Esophagus squamous epithelium (tissue), 5 donors: ENCODE measurements at places on chromosomes 1 and 21.

- H3K27me3 ChIP-seq, result no peaks in the 10 kb centered on the region
- H3K4me3 ChIP-seq, result no peak overlapping the region
- no peak for DNase-seq
Measured at GRCh38 chr1:30036229-30036547, 687.2 kb downstream of the MATN1 start.

DNA sequence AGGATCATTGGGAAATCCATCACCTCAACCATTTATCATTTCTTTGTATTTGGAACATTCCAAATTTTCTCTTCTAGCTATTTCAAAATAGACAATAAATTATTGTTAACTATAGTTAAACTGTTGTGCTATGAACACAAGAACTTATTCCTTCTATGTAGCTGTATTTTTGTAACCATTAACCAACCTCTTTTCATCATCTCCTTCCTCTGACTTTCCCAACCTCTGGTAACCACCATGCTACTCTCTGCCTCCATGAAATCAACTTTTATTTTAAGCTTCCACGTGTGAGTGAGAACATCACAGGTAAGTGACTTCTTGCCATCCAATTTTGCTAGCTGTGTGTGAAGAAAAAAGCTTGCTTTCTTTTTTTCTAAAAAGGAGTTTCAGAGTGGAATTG, 418 bp downstream of the IFI44L start:
- peak overlapping the region; percentile 69 for H3K27ac ChIP-seq
- no peaks in the 10 kb centered on the region for H3K27me3 ChIP-seq
- no peaks in the 10 kb centered on the region for H3K36me3 ChIP-seq
- peak overlapping the region; percentile 53 for H3K4me3 ChIP-seq

GRCh38 chr1:244412176-244412575, 39.5 kb downstream of the ADSS2 start:
- H3K27ac ChIP-seq, result no peak overlapping the region
- H3K4me3 ChIP-seq, result no peak overlapping the region
- DNase-seq, result no peak
- no peaks in the 10 kb centered on the region for H3K27me3 ChIP-seq

DNA sequence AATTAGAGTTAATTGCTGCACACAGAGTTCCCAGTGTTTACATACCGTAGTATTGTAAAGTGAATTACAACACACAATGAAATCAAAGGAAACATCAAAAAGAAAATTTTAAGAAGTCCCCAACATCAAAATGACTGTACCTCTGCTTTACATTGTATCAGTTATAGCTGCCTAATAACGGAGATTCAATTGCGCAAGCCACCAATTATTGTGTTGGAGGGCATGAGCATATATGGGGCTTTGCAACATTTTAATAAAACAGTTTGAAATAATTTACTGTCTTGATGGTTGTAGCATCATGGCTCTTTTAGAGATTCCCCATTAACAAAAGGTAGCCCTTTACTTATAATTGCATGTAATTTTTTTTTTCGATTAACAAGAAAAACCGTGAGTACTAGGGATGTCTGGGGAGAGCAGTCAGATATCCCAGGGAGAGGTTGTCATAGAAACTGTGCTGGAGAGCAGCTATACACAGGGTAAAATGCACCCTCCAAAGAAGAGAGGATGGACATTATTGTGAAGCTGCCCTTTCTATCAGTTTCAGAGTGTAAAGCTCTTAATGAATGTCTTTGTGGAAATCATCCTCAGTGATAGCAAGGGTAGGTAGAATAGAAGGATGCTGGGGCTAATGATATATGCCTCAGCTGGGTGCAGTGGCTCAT, 55.9 kb upstream of the BTG3 start:
- no peak overlapping the region for H3K4me3 ChIP-seq
- H3K27ac ChIP-seq, result no peak overlapping the region
- H3K27me3 ChIP-seq, result no peaks in the 10 kb centered on the region
- no peaks in the 10 kb centered on the region for H3K4me1 ChIP-seq
- no peak for DNase-seq

- peak overlapping the region; percentile 99 for H3K4me3 ChIP-seq
- peak overlapping the region; percentile 96 for H3K27ac ChIP-seq
- no peaks in the 10 kb centered on the region for H3K36me3 ChIP-seq
- peaks cover 3% of the 10 kb centered on the region for H3K4me1 ChIP-seq
- no peaks in the 10 kb centered on the region for H3K27me3 ChIP-seq
- no peak for DNase-seq
Measured at GRCh38 chr1:96723377-96723776, 1.8 kb downstream of the PTBP2 start.

DNA sequence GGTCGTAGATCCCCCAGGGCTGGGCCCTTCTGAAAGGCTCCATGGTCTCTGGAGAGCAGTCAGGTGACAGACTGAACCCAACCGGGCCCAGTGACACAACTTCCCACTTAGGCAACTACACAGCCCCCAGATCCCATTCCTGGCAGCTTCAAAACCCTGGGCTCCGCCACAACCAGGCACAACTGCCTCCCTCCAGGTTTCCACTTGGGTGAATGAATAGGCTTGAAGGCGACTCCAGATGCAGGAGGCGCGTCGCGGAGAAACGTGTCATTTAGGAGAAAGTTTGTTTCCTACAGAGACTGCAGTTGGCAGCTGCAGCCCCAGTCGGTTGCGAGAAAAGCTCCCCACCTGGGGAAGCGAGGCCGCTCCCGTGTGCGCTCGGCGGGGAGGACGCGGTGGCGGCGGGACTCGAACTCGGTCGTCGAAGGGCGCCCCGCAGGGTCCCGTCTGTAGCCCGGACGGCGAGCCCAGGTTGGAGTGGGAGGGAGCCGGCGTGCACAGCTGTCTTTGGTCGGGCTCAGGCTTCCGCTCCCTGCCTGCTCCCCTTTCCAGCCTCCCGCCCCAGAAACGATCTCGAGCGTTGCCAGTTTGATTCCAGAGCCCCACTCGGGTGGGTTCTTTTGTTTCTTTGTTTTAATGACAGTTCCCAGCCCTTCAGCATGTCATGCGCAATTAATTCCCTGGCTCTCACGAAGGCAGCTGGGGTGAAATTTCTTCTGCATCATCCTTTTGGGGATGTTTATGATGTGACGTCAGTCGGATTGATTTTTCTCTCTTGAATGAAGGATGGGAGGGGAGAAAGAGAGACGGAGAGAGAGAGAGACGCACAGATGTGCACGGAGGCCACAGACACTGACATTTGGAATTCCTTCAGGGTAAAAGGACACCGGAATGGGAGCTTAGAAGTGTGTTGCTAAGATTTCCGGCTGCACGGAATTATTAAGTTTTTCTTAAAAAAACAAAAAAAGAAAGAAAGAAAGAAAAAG, 862 bp upstream of the SGIP1 start:
- H3K4me1 ChIP-seq, result peaks cover 18% of the 10 kb centered on the region
- no peaks in the 10 kb centered on the region for H3K36me3 ChIP-seq
- DNase-seq, result no peak
- H3K27me3 ChIP-seq, result no peaks in the 10 kb centered on the region
- H3K27ac ChIP-seq, result peak overlapping the region; percentile 25

GRCh38 chr1:109713636-109714035, 1.6 kb downstream of the GSTM5 start:
- no peaks in the 10 kb centered on the region for H3K27me3 ChIP-seq
- no peaks in the 10 kb centered on the region for H3K36me3 ChIP-seq
- H3K4me1 ChIP-seq, result peaks cover 21% of the 10 kb centered on the region
- H3K4me3 ChIP-seq, result no peak overlapping the region
- DNase-seq, result no peak

GRCh38 chr21:18244671-18245463, at the start of gene CHODL:
CHODL (plus strand) TSS chr21:18244833; CDS start chr21:18245224, 391 bp downstream.
- no peak for DNase-seq
- H3K4me1 ChIP-seq, result peaks cover 17% of the 10 kb centered on the region
- no peaks in the 10 kb centered on the region for H3K36me3 ChIP-seq
- H3K27ac ChIP-seq, result no peak within 1 kb of the TSS

DNA sequence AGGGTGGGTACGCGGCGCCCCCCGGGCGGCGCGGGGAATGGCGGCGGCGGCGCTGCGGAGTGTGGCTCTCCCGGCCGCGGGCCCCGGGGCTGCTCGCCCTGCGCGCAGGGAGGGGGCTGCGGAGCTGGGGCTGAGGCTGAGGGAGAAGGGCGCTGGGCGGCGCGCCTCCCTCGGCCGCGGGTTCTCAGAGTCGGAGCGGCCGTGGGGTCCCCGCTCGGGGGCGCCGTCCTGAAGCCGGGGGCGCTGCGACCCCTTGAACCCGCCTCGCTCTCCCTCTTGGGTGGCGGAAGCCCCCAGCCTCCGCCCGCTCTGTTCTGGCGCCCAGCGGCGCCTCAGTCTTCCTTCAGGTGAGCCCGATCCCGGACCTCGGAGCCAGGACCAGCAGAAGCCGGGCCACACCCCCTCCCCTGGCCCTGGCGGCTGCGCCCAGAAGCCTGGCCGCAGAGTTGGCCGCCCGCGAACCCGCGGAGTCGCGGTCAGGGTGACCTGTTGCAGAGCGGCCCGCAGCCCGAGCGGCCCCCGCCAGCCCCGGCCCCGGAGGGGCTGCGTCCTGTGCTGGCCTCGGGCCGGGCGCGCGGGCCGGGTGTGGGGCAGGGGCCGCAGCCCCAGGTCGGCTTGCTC, 532 bp downstream of the RALGPS2 start:
- H3K27ac ChIP-seq, result peak overlapping the region; percentile 85
- H3K27me3 ChIP-seq, result no peaks in the 10 kb centered on the region
- no peaks in the 10 kb centered on the region for H3K36me3 ChIP-seq
- H3K4me1 ChIP-seq, result peaks cover 9% of the 10 kb centered on the region

DNA sequence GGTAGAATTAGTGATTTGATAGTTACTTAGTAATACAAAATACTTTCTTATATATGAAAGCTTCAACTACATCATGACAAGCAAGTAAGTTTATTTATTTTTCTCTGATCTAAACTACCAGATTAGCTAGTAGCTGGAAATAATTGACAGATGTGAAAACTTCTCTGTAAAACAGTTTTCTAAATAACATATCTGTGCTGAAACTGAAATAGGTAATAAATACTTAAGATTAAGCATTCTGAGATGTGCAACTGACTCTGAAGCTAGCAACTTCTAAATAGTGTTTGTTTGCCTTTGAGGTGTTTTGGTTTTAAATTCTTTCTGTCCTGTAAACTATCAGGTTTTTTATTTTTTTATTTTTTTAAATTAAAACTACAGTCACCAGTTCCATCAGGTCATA, 18.5 kb upstream of the LHX8 start:
- no peaks in the 10 kb centered on the region for H3K36me3 ChIP-seq
- H3K4me3 ChIP-seq, result no peak overlapping the region
- H3K27me3 ChIP-seq, result no peaks in the 10 kb centered on the region
- no peak for DNase-seq
- no peak overlapping the region for H3K27ac ChIP-seq

DNA sequence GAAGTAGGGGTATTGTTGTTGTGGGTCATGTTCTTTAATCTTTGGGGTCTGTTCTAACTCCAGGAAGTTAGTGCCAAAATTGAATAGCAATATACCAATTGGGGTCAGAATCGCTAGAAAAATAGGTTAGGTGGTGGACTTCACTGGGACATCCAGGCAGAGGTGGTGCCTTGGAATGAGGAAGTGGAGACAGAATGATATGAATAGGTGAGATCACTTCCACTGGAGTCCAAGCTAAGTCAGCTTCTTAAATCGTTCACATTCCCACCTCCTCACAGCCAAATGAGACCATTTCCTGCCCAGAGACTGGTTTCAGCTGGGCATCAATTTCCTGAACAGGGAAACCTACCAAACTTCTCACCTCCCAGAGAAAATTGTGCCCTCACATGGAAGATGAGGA, 137.8 kb upstream of the RAB4A start:
- H3K36me3 ChIP-seq, result no peaks in the 10 kb centered on the region
- no peak for DNase-seq

DNA sequence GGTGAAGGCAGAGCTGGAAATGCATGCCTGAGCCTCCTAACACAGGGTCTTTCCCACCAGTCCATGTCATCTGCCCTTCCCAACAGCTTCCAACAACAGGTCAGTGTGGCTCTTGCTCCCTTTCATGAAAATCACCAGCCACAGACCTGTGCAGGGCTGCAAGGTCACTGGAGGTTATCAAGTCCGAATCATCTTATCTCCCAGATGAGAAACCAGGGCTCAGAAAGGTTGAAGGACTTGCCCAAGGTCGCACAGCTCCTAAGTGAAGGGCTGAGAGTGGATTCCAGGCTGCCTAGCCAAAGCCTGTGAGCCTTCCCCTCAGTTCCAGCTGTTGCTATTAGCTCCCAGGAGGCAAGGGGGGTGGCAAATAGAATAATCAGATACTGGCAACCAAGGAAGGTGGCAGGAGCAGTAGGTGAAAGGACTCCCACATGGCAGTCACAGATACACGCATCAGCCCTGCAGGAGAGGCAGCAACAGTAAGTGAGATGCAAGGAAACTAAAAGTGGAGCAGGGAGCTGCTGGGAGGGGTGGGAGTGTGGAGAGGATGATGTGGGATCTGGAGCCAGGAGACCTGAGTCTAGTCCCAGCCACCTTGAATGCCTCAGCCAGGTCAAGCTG, 74.2 kb downstream of the SSBP3 start:
- peaks cover 6% of the 10 kb centered on the region for H3K36me3 ChIP-seq
- no peaks in the 10 kb centered on the region for H3K27me3 ChIP-seq
- peaks cover 92% of the 10 kb centered on the region for H3K4me1 ChIP-seq
- no peak overlapping the region for H3K4me3 ChIP-seq

DNA sequence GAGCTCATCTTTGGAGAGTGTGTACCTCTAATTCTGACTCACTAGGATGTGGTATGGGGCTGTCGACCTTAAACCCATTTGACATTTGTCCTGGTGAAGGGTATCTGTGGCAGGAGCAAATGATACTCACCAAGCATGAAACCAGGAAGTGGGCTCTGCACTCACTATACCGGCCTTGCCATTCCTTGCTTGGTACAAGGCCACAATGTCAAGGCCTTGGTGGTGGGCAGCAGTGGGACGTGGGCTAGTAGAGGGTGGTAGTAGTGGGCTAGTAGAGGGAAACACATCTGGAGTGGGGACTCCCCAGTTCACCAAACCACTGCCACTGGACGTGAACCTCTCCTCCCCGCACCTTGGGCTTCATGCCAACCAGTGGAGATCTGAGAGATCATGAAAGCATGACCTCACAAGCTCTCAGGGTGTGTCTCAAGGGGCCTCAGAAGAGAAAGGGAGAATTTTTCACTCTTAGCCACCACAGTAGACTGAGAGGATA, 11.5 kb downstream of the TNFSF4 start:
- no peak overlapping the region for H3K27ac ChIP-seq
- no peaks in the 10 kb centered on the region for H3K27me3 ChIP-seq
- H3K4me3 ChIP-seq, result no peak overlapping the region
- no peak for DNase-seq
- H3K36me3 ChIP-seq, result no peaks in the 10 kb centered on the region

GRCh38 chr1:174393885-174394284, 53.9 kb upstream of the GPR52 start:
- no peak for DNase-seq
- H3K27ac ChIP-seq, result no peak overlapping the region
- H3K36me3 ChIP-seq, result peaks cover 23% of the 10 kb centered on the region
- no peaks in the 10 kb centered on the region for H3K4me1 ChIP-seq
- no peaks in the 10 kb centered on the region for H3K27me3 ChIP-seq

- H3K27me3 ChIP-seq, result peaks cover 18% of the 10 kb centered on the region
- H3K4me1 ChIP-seq, result no peaks in the 10 kb centered on the region
- no peak for DNase-seq
- no peak overlapping the region for H3K4me3 ChIP-seq
- H3K36me3 ChIP-seq, result no peaks in the 10 kb centered on the region
Measured at GRCh38 chr1:209989525-209989924, 51.5 kb downstream of the SYT14 start.
